Brain (organoid and tissue), 16 donors: ENCODE measurements at places on chromosomes 3 and 15.

DNA sequence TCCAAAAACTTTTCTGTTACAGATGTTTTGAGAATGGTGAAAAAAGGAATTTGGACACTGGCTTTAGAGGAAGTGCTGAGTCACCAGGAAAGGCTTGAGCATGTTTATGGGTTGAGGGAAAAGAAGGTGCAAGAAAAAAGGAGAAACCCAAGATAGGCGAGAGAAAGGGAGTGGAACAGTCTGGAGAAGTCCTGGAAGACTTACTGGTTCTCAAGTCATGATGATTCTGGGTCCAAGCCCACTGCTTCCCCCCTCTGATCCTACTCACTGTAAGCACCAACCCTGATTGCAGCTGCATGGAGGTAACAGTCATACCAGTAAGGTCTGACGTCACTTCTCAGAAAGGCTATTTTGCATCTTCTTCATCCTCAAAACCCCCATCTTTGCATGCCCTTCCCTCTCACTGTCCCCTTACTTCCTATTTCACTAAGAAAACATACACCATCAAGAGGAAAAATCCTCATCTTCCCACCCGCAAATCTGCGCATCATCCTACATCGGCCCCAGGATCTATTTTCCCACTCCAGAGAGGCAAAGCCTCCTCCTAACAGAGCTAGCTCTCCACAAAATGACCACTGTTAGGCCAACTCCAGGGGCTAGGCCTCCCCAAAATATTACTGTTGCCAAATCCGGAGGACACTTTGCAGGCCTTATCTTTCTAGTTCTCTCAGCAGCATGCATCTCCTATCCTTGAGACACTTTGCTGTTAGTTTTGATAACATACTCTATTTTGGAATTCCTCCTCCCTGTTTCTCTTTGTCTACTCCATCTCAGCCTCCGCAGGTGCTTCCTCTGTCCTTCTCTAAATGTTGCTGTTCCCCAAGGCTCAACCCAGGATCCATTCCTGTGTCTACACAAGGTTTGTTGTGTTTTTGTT is 3.2 kb upstream of the ATP13A3 start:
- DNase-seq = no peak

DNA sequence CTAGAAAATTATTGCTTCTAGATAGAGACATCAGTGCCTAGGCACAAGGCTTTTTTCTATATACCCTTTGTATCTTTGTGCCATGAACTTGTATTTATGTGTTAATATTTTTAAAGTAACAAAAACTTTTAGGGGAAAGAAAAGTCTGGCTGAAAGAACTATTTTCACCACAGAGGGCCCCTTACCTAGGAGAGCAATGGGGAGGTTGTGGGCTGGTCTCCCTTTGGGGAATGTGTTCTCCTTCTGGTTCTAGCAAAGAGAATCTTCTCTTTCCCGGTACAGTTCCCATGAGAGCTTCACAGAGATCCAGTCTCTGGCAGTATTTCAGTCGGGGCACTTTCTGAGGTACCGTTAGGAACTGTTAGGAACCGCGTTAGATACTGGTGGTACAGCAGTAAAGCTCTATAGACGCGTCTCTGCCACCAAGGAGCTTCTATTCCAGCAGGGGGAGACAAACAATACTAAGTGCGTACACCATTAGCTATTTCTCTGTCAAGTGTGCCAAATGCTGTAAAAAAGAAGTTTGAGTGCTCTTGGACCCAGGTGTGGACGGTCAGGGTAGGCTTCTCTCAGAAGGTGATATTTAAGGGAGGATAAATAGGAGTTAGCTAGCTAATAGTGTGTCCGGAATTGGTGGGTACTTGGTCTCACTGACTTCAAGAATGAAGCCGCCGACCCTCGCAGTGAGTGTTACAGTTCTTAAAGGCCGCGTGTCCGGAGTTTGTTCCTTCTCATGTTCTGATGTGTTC is 4.6 kb upstream of the EPB42 start:
- peak; percentile 62 for DNase-seq

GRCh38 chr3:140440446-140440845 is 237.4 kb upstream of the TRIM42 start:
- DNase-seq = no peak

- no peak for DNase-seq
Measured at GRCh38 chr15:83486363-83486762, 39.2 kb downstream of the SH3GL3 start.

- no peak for DNase-seq
Measured at GRCh38 chr3:196079682-196080081, 2.2 kb downstream of the TFRC start.

DNA sequence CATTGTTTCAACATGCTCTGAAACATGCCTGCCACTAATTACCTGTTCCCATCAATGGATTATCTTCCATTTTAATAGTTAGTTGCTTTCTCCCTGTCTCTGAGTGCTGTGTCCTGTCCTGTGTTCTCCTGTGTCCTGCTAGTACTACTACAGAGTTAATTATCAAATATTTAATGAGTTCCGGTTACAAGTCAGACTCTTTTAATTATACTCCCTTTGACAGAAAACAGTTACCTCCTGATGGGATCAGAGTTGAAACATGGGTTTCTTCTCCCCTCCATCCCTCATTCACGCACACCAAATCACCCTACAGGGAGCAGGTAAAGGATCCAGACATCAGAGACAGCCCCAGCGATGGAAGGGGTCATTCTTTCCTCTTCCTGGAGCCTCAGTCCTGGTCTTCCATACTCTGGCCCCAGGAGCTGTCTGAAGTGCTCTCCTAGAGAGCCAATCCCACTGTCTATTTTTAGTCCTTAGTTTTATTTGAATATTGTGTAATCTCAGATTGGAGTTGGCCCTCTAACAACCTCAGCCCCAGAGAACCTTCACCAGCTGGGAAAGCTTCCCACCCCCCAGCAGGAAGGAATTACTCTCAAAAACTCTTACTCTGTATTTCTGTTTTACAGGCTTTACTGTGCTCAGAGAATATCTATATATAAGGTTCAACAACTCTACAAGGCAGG is 137.0 kb upstream of the C2CD4B start:
- no peak for DNase-seq

DNA sequence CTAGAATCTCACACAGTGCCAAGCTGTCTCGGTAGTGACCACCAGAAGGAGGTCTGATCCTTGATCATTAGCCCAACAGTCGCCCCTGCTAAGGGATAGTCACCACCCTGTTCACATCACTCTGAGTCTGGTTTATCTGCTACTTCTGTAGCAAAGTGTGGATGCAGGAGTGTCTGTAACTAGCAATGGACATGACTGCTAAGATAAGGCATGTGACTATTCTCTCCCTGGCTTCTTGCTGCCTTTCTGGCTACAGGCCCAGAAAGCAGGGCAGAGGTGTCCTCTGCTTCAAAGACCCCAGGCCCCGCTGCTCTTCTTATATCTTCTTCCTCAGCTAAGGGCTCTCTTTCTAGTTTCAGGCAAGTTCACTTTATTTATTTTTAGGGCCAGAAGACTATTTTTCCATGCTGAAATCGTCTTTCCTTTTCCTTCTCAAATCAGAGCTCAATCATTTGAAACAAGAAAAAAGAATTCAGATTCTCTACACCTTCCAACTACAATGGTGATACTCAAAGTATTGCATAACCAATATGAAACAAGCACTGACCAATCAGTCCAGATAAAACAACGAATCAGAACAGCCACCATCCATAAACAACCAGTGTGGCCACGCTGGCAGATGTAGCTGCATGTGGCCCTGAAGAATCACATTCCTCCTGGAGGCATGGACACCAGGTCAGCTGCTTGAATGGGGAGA is 8.0 kb upstream of the KNG1 start:
- DNase-seq = no peak

GRCh38 chr3:119409844-119410243 is 53.6 kb downstream of the TMEM39A start:
- no peak for DNase-seq
